ENCODE measurements at places on chromosomes 1 and 21.
A peak's percentile ranks its signal among the peaks of the same experiment; 100 is the strongest.

GRCh38 chr1:9069326-9070100, at the start of gene SLC2A5:
SLC2A5 (minus strand) TSS chr1:9069635; CDS start chr1:9069536, 99 bp downstream.
- no peak for DNase-seq

GRCh38 chr21:37866027-37866426, 50.2 kb downstream of the KCNJ6 start:
- DNase-seq: no peak

DNA sequence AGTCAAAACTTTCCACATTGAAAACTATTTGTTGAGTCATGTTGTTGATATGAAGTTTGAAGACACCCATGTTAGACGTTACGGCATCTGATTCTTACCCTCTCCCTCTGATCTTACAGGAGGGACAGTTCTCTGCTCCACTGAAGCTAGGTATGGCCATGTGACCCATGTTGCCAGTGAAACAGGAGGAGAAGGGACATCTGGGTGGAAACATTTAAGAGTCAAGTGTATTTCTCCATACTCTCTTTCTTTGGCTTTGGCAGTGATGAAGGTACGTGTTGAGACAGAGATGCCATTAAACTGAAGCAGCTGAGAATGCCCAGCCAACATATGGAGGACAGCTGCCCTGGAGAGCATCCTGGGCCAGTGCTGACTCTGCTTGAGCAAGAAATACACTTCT, 198.4 kb upstream of the PTGFR start:
- peak; percentile 67 for DNase-seq

DNA sequence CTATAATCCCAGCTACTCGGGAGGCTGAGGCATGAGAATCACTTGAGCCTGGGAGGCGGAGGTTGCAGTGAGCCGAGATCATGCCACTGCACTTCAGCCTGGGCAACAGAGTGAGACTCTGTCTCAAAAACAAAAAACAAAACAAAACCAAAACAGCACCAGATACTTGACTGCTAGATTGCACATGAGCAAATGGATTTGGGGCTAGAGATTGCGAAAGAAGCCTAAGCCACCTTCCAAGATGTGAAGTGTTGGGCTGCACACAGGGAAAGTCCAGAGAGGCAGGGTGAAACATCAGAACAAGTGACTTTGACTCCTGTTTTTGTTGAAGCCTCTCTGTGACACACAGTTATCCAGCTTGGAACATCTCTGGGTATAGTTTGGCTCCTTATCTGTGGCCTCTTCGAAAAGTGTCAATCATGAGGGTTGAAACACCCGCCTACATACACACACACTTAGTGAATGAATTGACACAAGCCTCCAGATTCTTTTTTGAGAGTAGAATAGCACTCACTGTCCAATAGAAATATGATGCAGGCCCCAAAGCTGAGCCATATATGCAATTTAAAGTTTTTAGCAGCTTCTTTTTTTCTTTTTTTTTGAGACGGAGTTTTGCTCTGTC, 34.2 kb upstream of the GPR137B start:
- no peak for DNase-seq

DNA sequence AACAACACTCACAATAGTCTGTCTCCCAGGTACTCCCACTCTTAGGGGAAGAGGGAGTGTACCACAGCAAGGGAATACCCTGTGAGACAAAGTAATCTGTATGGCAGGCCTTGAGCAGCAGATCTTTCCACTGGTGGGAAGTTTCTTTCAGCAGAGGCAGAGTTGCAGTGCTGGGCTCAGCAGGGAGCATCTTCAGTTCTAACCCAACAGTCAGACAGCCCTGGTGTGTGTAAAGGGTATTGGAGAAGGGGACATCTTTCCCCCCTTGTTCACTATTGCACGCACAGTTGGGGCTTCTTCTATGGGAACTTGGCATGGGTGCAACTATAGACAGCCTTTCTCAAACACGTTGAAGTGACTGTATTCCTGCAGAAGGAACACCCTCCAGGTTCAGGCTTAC, 159.4 kb upstream of the DPT start:
- no peak for DNase-seq

DNA sequence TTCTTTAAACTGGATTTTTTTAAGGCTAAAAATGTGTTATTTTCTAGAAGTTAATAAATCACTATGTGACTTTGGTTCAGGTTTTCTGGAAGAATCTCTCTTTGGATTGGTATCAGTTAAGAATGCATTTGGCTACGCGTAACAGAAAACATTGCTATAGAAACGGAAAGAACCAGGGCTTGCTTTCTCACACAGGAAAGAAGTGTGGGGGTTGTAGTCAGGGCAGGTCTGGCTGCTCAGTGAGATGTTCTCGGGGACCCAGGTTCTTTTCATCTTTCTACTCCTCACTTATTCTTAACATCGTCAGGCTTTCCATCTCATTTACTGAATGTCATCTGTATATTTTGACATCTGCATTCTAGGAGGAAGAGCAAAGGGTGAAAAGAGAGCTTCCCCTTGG, 191.4 kb downstream of the ZBTB18 start:
- no peak for DNase-seq

DNA sequence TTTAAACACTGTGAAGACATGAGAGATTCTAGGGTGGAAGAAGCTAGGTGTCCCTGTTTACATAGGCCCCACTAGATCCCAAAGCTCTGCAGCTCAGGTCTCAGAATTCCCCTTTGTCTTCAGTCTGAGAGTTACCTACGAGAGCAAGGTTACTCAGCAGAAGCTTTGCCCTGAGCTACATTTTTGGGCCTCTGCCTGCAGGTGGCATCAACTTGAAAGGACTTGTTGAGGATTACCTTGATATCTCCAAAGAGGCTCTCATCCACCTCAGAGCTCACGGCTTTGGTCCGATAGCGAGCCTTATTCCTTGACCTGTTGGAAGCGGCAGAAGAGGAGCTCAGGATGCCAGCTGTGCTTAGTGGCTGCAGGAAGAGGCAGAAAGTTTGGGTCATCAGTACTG, 7.0 kb downstream of the CFAP45 start:
- no peak for DNase-seq

DNA sequence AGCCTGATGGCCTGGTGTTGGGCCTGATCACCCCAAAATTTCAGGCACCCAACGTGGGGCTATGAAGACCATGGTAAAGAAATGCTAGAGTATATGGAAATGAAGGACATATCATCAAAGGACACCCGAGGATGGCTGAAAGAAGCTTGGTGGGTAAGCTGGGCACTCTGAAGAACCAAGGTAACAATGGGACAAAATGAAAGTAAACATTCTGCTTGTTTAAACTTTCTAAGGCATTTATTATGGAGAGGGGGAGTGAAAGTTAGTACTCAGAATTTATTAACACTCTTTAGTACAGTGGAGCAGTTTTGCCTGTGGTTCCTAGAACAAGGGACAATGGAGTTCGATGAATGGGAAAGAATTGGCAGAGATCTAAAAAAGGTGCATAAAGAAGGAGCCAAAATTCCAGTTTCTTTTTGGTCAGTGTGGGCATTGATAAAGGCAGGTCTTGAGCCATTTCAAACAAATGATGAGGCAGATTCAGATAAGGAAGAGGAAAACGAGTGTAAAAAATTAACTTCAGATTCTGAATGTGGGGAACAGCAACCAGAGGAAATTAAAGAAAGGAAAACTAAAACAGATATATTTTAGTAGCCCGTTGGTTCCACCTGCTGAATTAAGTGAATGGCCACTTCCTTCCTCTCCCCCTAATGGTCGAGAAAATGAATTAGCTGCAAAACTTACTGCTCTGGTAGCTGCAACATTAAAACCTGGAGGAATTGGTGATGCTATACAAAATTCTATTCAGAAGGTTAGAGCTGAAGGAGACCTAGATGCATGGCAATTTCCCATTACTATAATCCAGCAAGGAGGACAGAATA, 8.4 kb upstream of the PM20D1 start:
- DNase-seq: no peak

DNA sequence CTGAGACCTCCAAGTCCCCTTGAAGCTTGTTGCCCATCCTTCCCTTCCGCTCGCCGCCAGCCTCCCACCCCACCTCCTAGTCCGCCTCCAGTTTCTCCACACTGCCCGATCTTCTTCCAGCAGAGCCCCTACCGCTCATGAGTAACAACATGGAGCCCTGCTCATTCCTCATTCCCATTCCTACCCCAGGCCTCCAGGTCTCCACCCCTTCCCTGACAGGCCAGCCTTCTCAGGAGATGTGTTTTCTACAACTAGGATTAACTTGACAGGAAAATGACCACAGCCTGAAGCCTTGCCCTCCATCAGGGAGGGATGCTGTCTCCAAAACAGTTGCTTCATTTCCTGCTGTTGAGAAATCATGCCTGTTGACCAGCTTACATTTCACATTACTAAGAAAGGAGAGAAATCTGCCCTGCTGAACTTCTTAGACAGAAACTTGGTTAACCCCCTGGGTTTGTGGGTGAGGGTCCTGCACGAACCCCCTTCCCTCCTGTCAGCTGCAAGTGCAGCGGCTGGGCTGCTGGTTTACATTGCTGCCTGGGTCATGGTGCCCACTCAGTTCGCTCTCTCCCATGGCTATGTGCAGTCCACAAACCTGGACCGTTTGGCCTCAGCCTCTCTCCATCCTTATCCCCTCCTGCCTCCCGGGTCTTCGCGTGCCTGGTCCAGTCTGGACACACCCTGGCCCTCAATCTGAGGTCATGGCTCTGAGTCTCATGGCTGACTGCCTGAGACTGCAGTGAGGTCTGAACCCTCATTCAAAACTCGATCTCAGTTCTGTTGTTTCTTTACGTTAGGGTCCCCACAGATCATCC, 16.1 kb upstream of the CHI3L1 start:
- peak; percentile 91 for DNase-seq

DNA sequence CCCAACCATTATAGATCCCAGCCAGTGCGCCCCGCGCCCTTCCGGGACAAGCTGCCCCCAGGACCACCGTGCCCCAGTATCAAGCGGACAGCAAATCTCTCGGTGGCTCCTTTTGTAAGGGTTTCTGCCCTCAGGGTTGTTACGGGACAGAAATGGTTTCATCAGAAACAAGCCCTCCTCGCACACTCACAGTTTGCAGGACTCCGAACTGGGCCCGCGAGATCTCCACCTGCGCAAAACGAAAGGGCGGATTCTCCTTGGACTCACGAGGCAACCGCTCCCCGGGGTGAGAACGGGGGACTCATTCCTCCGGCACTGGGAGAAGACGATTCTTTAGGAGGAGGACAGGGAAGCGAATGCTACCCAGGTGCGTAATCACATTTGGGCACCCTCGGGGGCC, 51.1 kb upstream of the H6PD start:
- DNase-seq: no peak

DNA sequence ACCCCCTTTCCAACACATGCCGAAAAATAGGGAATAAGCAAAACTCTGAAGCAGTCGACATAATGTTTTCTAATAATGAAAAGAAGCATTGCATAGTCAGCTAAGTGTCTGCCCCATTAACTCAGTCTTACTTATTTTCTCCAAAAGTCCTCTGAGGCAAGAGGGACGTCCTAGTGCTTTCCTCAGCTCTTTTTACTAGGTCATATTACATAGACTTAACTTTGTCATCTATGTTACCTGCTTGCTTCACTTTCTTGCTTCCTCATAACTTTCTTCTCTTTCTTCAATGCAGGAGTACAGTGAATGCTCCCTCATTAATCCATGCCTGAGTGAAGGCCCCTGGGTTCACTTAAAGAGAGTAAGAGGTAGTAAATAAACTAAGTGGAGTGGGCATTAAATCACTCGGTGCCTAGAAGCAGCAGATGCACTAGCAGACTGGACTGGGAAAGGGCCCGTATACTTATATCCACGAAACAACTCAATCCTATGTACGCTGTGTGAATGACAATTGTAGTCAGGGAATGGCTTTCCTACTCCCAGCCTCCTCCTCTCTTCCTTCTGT, 210.5 kb upstream of the SPAG17 start:
- no peak for DNase-seq

- DNase-seq: no peak
Measured at GRCh38 chr1:84689514-84690396, 506 bp downstream of the SSX2IP start.

GRCh38 chr1:209421978-209422680, 161.4 kb upstream of the CAMK1G start:
- no peak for DNase-seq

- DNase-seq: no peak
Measured at GRCh38 chr1:228846952-228847351, 111.7 kb downstream of the RHOU start.

GRCh38 chr1:170538687-170539086, 6.7 kb downstream of the GORAB start:
- no peak for DNase-seq

DNA sequence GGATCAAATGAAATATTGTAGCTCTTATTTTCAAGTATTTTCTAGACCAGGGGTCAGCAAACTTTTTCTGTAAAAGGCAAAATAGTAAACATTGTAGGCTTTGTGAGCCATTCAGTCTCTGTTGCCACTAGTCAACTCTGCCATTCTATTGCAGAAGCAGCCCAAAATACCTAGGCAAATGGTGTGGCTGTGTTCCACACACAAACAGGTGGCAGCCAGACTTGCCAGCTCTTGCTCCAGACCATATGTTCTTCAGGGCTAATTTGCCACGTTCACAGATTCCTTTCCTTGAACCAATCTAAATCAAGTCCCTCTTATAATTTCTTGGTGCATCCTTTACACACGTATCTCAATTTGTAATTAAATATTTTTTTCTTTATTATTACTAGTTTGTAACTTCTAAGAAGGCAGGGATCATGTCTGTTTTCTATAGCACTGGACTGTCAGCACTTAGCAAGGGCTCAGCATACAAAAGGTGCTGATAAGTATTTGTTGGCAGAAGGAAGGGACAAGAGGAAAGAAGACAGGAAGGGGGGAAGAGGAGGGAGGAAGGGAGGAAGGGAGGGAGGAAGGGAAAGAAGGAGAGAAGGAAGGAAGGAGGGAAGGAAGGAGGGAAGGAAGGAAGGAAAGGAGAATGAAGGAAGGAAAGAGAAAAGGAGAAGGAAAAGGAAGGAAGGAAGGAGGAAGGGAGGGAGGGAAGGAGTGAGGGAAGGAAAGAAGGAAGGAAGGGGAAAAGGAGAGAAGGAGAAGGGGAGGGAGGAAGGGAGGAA, 106.5 kb upstream of the EDEM3 start:
- DNase-seq: no peak

- no peak for DNase-seq
Measured at GRCh38 chr1:21005466-21006239, 171.0 kb downstream of the EIF4G3 start.

DNA sequence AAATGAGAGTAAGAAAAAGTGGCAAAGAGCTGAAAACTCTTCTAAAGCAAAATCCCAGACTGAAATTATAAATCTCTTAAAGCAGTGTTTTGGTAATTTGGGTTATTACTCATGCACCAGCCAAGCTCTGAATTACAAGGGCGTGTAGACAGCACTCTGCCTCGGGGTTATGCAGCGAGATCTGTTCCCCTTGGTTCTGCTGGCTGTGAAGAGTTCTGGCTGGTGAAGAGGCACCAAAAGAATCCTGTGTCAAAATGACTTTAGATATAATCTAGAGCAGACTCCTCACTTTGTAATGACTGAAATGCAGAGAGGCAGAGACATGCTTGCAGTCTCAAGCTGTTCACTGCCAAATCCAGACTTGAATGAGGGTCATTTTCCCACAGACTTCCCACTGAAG, 461.8 kb upstream of the CXADR start:
- no peak for DNase-seq

- DNase-seq: no peak
Measured at GRCh38 chr1:202038688-202039346, 28.4 kb downstream of the ELF3 start.

DNA sequence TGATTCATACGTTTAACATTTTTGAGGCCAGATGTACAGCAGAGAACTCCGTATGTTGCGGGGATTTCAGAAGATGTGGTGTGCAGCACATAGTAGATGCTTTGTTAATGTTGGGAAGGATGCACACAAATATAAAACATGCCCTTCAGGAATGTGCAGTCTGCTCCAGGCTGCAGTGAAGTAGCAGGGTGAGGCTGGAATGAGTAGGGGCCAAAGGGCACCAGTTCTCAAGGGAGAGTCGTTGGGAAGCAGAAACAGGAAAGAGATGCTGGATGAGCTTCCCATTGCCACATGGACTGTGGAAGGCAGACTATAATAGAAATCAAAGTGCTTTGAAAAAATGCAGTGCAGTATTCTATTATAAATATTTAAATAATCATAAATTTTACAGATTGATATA, 126.9 kb downstream of the NOS1AP start:
- no peak for DNase-seq

All from AG09309 (cell line).